ENCODE measurements at places on chromosomes 2 and 18.

- DNase-seq, result no peak
Measured at GRCh38 chr2:231395188-231396057, at the start of gene B3GNT7. B3GNT7 (plus strand) TSS chr2:231395710; CDS start chr2:231395804, 94 bp downstream.

DNA sequence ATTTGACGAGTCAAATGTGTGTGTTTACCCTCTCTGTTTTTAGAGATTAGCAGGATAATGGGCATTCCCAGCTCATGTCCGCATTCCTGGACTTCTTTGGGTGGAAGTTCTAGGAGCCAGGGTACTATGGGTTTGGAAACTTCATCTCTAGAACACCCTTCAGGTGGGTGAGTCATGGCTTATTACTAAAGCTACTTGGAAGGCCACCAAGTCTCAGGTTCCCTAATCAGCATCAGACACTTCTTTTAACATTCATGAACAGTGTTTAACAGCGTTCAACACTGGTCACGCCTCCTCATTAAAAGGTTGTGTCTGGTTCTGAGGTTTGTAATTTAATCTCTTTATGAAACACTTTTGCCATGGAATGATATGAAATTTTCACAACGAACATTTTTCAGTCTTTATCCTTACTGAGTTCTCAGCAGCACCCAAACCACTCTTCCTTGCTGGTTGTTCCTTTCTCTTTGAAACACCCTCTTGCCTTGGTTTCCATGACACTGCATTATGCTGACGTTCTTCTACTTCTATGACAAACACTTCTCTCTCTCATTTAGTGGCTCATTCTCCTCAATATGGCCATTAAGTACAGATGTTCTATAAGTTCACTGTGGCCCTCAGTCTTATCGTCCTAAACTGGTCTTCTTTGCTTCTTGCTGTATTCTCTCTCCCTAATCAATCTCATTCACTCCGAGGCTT is 49.3 kb downstream of the MMADHC start:
- DNase-seq, result no peak

DNA sequence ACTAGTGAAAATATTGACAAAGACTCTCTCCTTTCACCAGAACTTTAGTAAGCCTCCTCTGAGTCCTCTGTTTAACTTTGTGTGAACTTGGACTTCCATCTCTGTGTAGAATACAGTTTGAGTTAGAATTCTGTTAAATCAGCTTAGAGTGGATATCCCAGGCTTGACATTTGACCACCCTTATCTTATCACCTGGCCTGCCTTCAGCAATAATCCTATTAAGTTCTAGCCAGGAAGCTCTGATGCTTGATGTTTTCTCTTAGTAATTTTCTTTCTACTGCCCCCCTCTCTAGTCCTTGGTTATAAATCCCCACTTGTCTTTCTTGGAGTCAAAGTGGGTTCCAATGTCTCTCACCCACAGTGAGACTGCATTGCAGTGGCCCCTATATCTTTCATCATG is 702.7 kb upstream of the GCFC2 start:
- DNase-seq, result no peak

DNA sequence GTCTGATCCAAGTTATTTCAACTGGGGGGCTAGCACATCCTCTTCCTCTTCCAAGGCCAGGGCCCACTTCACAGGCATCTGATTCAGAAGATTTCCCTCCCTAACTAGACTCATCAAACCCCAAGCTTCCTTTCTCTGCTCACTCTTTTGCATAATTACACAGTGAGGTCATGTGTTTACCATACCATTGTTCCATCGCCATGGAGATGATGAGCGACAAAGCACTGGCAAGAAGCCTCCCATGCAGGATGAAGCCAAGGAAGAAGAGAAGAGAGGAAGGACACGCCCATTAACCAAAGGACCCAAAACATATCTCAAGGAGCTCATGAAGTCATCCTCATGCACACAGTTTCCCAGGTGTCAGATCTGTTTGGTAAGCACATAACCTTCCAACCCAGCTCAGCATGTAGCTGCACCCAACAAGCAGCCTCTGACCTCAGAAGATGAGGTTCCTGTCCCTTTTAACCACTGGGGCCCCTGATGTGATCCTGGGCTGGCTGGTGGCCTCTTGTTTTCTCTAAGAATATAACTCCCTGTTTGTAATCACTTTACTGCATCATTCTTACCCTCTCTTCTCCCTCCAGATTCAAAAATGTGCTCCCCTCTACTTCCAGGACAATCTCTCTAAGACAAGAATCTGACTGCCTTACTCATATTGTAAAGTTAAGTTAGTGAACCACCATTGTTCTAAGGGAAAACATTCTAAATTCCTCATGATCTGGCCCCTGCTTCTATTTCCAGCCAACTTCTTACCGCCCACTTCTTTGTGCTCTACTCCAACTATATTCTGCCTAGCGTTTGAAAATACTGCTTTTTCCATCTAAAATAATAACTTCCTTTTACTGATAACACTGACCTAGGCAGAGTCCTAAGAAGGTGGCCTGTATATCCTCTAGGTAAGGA is 190.1 kb downstream of the TTC32 start:
- peak; percentile 98 for DNase-seq

DNA sequence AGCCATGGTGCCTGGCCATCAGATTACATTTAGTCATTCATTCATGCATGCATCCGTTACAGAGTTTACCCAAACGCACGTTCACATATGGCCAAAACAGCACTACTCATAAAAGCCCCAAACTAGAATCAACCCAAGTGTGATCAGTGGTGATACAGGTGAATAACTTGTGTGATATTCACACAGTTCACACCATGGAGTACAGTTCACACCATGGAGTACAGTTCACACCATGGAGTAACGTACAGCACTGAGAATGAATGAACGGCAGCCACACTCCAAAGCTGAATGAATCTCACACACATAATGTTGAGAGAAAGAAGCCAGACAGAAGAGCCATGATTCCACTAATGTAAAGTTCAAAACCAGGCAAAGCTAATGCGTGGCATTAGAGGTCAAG is 12.3 kb upstream of the SLC66A3 start:
- no peak for DNase-seq

DNA sequence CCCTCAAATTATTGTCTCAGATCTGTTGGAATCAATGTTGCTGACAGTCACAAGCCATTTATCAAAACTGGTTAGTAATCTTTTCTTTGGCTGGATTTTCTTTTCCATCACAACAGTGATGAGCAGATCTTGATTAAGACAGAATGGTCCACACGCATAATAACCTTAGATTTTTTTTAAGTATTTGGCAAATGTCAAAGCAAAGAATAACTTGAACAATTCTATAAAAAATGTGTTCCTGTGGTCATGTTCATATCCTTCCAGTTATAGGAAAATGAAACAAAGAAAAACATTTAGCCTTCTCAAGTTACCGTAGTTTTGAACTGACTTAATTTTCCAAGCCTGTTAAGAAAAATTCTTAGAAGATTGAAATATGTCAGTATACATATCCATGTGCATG is 659.9 kb upstream of the ID2 start:
- DNase-seq, result no peak

- DNase-seq, result no peak
Measured at GRCh38 chr2:233691443-233692433, 952 bp upstream of the UGT1A6 start.

DNA sequence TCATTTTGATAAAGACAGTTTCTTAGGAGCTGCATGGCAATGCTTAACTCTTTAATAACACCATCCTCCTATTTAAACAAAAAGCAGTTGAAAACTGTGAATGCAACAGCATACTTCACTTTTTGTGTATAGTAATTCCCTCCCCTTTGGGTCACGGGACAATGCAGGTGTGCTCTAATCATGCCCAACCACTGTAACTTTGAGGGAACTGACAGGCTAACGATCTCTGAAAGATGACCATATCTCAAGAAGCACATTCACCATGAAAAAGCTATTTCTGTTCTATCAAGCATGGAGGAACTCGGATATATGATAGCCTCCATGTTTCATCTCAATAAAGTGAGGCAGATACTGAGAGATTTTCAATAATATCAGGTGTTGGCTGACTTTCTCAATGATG is 81.1 kb upstream of the CD226 start:
- DNase-seq, result no peak

DNA sequence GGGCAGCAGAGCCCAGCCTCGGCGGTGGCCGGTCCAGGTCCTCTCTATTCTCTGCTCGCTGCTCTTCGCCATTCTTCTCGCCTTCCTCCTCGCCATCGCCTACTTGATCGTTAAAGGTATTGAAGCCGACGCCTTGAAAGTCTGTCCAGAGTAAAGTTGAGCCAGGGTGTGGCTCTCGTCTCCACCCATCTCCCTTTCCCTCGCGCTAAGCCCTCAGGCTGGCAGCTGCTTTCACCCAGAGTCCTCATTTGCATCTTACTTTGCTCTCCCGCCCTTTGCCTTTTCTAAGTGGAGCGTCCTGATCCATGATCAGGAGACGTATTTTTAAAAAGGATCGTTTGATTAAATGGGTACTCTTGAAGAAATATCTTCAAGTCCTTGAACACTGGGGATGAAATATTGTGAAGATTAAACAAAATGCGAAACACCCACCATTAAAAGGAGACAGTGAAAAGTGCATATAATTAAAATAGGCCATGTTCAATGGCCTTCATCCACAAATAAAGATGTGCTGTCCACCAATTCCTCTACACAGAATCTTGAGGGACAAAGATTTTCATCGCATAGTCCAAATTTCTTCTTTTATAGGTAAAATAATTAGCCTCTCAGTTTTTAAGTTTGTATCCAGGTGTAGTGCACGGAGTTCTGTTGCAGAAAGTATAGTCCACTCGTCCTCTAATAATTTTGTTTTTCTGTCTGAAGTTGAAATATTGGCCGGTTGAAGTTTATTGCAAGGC is 657 bp downstream of the ARL6IP6 start:
- peak; percentile 29 for DNase-seq

GRCh38 chr2:79793006-79793405 is 280.2 kb downstream of the CTNNA2 start:
- no peak for DNase-seq

DNA sequence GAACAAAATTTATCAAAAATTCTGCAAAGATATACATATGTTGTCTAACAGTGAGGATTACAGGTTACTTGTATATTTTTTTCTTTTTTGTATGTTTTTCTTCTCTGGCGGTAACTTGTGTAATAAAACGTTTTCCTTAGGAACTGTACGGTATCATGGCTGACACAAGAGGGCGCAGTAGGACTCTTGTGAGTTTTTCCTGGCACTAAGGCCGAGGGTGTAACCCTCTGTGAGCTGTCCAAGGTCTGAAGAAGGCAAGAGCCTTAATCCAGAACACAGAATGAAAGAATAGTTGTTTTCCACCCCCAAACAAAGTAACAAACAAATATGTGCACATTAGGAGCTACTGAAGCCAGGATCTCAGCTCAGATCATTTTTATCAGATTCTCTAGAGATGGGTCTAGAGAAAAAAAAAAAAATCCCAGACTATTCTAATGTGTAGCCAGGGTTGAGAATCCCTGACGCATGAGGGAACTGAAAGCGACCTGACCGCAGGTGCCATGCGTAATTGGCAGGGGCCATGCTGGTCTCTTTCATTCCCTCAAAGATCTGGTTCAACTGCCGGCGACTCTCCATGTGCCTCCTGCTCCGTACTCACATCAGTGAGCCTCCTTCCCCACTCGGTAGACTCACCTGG is 27.0 kb downstream of the TMEM200C start:
- DNase-seq, result peak; percentile 85

DNA sequence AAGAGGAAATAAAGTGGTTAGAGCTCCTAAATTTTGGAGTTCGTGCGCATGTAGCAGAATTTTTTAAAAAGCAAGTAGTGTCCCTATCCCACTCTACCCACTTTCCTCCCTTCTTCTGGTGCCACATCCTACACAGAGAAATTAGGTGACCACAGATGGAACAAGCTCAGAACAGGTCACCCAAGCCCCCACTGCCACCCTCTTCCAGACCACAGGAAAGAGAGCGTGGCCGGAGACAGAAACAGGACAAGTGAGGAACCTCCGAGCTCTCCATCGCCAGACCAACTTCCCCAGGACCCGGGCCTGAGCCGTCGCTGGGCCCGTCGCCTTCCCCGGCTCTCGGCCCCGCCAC is 433 bp downstream of the NPC1 start:
- no peak for DNase-seq

DNA sequence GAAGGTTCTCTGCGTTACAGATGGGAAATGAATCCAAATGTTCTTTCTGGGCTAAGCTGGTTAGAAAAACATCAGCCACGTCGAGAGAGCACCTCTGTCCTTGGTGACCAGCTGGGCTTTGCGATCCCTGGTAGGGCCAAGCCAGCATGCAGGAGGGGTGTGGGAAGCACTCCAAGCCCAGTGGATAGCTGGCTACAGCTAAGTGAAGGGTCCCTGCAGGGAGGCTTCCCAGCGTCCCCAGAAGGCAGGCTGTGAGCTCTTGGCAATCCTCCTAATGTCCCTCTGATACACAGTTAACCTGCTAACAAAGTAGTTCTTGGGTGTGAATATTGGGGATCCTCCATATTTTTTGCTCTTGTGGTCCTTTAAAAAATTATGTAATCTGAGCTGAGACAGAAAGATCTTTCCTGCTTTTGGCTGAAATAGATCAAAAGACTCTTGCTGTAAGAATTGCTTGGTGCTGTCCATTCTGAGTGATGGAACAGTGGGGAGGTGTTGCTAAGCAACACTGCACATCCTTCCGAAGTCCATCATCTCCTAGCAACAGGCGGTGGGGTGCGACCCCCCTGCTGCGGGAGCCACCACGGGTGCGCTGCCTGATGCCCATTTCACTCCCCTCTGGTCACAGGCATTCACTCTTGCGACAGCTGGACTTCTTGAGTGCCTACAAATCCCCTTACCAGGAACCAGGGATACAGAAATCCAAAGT is 88.5 kb upstream of the UXS1 start:
- DNase-seq, result no peak

DNA sequence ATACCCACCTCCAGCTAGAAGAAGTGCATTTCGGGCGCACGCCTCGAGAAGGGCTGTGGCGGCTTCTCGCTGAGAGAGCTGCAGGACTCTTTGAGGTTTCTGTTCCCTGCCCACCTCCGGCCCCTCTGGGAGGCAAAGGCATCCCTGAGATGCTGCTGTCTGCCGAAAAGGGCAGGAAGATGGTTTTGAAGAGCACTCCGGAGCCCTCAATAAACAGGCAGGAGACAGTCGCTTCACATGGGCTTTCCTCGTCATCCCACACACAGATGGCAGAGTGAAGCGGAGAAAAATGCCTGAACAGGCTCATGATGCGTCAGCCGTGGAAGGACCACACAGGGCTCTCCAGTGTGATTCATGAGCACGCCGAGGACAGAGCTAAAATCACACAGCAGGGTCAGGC is 25.4 kb upstream of the GLI2 start:
- peak; percentile 63 for DNase-seq

DNA sequence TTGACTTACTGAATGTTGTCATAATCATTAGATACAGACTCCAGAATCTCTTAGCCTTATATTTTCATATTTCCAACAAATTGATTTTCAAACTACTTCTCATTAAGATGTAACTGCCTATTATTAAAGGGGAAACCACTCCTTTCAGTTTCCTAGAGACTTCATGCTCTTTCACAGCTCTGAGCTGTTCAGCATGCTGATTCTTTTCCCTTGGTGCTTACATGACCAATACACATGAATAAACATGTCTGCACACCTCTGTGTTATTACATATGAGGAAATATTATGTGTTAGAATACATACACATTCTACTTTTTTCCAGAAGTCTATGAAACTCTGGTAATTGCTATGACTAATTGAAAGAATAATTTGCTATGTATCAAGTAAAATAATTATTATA is 200.0 kb downstream of the LRP1B start:
- DNase-seq, result no peak

GRCh38 chr2:10541081-10541480 is 93.0 kb upstream of the ODC1 start:
- DNase-seq, result no peak

GRCh38 chr18:36735130-36735529 is 93.7 kb downstream of the TPGS2 start:
- DNase-seq, result no peak

- DNase-seq, result no peak
Measured at GRCh38 chr2:84647267-84647666, 131.0 kb downstream of the DNAH6 start.
